Fibroblast of the aortic adventitia (primary cell): ENCODE measurements at places on chromosomes 13 and 19. TPM values are rescaled to one million over a fixed set of nuclear protein-coding genes. Genes with fewer than 3 reads are reported as not detected.
A peak's percentile ranks its signal among the peaks of the same experiment; 100 is the strongest.

The CALR gene
- 1,776 and 3,314 TPM in 2 replicates for total RNA-seq

The ZFR2 gene
- total RNA-seq = not detected in 2 replicates

The LILRB5 gene
- not detected in 2 replicates for total RNA-seq

The TMPRSS9 gene
- not detected in 2 replicates for total RNA-seq

The PRR22 gene
- 0.09 and 1.1 TPM in 2 replicates for total RNA-seq

The SNRNP70 gene
- 111 and 129 TPM in 2 replicates for total RNA-seq

The FCGBP gene
- total RNA-seq = under 0.01 and 0.33 TPM in 2 replicates

The PSG6 gene
- not detected in 2 replicates for total RNA-seq

The TM9SF2 gene
- total RNA-seq = 116 and 172 TPM in 2 replicates

GRCh38 chr13:70249332-70250064 lies 141.2 kb upstream of the KLHL1 start:
- no peak for DNase-seq

GRCh38 chr19:53019684-53020083 lies 6.0 kb downstream of the ERVV-1 start:
- DNase-seq = no peak

DNA sequence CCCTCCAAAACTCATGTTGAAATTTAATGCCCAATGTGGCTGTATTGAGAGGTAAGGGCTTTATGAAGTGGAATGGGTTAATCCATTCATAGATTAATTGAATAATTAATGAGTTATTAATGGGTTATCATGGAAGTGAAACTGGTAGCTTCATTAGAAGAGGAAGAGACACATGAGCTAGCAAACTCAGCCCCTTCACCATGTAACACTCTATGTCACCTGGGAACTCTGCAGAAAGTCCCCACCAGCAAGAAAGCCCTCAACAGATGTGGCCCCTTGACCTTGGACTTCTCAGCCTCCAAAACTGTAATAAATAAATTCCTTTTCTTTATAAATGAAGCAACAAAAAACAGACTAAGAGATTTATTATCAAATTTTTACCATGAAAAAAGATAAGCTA lies 223.5 kb downstream of the KLF12 start:
- DNase-seq = no peak

DNA sequence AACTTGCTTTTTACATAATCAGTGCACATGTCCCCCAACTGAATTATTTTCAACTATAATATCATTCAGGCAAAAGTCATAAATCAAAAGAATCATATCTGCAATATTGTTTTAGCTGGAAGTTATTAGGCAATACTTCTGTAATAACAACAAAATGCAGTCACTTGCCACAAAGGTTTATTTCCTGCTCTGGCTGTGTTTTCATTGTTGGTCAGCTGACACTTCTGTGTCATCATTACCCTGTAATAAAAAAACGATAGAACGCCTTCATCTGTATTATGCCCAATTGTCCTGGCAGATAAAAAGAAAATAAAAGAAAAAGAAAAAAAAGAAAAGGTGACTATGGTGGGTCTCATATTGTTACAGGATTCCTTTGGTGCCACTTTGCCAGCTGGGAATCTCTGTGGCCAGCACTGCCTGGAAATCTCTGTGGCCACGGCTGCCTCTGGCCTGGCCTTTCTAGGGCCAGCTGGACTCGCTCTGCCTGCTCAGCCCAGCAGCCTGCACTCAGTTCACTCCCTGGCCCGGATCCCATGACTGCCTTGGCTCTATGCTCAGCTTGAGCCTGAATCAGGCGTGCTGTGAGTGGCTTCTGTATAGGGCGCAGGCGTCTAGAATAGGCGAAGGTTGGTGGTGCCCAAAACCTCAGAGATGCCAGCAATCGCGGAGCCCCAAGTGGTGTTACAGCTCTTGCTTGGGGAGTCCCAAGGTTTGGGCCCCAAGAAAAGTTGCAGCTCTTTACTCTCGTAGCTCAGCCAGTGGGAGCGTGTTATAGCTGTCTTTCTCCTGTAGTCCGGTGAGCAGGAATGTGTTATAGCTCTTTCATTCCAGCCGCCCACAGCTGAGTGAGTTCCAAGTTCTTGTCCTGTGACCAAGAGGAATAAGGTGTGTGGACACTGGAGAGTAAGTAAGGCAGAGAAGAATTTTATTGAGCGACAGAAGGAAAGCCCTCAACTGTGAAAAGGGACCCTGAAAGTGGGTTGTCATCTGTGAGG lies 1227.1 kb downstream of the SLITRK1 start:
- peak; percentile 86 for DNase-seq

GRCh38 chr19:56377105-56377924 lies 16.0 kb downstream of the ZNF582 start:
- no peak for DNase-seq

DNA sequence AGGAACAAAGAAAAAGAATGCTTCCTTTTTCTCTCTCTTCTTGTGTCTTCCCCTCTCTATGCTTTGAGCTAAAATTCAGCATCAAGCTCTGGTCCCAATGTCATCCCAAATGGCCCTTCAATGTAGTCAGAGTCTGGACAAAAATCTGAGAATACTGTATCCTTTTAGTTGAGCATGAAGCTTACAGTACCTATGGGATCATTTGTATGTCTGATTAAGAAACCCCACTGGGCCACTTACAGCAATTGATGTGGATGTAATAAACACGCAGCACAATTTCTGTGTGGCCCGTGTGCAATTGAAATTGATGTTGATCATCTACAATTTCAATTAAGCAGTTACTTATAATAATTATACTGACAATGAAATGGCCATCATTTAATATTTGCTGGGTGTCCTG lies 188.9 kb upstream of the RNF113B start:
- no peak for DNase-seq

DNA sequence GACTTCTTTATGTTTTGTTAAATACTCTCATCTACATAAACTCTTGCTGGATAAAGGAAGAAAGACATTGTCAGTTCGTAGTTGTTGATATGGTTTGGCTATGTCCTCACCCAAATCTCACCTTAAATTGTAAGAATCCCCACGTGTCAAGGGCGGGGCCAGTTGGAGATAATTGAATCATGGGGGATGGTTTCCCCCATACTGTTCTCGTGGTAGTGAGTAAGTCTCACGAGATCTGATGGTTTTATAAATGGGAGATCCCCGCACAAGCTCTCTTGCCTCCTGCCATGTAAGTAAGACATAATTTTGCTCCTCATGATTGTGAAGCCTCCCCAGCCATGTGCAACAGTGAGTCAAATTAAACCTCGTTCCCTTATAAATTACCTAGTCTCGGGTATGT lies 3.6 kb downstream of the ADGRE1 start:
- DNase-seq = no peak

DNA sequence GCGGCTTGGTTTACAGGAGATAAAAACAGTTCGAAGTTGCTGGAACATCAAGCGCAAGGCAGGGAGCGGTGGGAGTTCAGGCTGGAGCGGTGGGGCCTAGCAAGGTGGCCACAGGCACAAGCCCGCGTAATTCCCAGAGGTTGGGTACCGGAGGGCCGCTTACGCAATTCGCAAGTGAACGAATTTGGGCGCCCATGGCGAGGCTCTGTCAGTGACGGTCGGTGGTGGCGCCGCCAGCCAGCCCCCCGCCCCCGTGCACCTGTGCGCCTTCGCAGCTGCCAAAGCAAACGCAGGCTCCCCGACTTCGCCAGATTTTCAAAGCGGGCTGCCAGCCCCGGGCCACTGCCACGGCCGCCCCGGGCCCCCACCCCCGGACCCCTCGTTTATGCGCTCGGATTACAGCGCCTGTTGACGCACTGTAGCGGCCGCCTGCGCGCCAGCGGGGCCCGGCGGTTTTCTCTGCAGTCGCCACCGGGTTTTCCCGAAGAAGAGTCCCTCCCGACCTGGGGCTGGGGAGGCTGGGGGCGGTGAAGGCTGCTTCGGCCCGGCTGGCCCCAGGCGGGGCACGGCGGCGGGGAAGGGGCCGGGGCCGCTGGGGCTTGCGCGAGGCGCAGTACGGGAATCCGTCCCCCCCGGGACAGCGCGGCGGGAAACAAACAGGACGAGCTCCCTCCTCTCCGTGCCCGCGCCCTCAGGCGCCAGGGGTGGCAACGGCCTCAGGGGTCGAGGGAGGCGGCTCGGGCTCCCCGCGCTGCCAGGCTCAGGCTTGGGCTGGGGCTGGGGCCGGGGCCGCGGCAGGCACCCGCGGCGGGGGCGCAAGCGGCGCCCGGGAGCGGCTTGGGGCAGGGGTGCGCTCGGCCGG lies 709 bp downstream of the N4BP2L1 start:
- DNase-seq = peak; percentile 13

GRCh38 chr13:109212650-109213049 lies 573.7 kb downstream of the IRS2 start:
- DNase-seq = no peak

GRCh38 chr19:27746691-27747380 lies 1466.1 kb downstream of the UQCRFS1 start:
- peak; percentile 3 for DNase-seq

DNA sequence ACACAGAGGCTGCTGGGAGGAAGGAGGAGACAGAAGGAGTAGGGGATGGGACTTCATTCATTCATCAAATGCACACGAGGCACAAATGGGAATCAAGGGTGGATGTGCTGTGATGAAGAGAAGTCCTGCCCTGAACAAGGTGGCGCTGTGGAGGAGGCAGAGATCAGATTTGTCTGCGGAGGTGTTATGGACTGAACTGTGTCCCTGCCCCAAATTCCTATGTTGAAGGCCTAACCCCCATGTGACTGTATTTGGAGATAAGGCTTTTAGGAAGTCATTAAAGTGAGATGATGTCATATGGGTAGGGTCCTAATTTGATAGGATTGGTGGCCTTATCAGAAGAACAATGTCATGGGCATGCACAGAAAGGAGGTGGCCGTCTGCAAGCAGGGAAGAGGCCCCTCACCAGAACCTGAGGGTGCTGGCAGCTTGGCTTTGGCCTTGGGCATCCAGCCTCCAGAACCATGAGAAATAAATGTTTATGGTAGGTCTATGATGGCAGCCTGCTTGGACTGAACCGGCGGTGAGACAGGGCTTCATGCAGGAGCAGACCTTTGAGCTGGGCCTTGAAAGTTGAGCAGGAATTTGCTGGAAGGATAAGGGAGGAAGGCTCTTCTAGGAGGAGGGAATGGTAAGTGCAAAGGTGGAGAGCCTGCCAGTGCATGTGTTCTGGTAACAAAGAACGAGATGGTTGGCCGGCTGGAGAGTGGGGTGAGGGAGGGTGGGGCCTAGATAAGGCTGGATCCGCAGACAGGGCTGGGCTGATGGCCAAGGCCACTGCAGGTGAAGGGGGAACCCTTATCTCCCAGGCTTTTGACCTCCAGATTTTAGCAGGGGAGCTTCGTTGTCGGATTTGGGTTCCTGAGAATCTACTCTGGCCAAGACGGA lies 2.7 kb upstream of the CEBPA start:
- no peak for DNase-seq

DNA sequence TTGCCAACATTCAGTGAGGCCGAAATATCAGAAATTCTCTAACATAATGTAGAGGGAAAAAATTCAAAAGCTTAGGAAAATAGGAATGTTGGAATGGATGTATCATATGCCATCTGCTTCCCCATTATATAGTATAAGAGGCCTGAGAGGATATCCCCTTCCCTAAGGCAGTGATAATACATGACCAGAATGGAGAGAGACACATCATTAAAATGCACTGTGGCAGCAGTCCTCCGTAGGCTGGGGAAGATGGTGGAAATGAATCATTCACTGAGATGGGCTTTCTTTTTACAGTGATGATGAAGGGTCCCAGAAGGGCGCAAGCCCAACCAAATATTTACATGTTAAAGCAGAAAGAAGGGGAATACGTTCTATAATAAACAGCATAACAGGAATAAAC lies 799.1 kb upstream of the SPRY2 start:
- no peak for DNase-seq

GRCh38 chr13:98399756-98400155 lies 177.2 kb downstream of the STK24 start:
- no peak for DNase-seq

DNA sequence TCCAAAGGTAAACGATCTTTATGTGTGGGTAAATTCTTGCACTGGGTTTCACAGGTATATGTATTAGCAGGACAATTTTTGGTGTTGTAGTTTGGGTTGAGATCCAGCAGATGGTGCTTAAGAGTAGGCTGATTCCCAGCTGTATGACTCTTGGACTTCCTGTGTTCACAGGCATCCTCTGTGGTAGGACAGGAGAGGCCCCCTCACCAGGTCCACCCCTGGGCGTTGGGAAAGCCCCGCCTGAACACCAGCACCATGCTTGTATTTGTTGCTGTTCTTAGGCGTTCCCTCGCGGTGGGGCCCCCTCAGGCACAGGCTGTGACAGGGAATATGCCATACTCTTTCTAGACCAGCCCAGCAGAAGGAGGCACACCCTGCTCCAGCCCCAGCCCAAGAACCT lies 49.5 kb upstream of the PCDH17 start:
- no peak for DNase-seq

GRCh38 chr13:45327253-45327955 lies 13.6 kb downstream of the TPT1 start:
- DNase-seq = no peak

GRCh38 chr19:35206855-35207254 lies 21.7 kb downstream of the FAM187B start:
- no peak for DNase-seq

- peak; percentile 44 for DNase-seq
Measured at GRCh38 chr19:10286803-10287737, at the start of gene ICAM4. Gene ICAM4 (plus strand): TSS chr19:10286955. CDS start chr19:10287013, 58 bp downstream.

- DNase-seq = no peak
Measured at GRCh38 chr19:18526316-18526715, 4.4 kb upstream of the ELL start.

DNA sequence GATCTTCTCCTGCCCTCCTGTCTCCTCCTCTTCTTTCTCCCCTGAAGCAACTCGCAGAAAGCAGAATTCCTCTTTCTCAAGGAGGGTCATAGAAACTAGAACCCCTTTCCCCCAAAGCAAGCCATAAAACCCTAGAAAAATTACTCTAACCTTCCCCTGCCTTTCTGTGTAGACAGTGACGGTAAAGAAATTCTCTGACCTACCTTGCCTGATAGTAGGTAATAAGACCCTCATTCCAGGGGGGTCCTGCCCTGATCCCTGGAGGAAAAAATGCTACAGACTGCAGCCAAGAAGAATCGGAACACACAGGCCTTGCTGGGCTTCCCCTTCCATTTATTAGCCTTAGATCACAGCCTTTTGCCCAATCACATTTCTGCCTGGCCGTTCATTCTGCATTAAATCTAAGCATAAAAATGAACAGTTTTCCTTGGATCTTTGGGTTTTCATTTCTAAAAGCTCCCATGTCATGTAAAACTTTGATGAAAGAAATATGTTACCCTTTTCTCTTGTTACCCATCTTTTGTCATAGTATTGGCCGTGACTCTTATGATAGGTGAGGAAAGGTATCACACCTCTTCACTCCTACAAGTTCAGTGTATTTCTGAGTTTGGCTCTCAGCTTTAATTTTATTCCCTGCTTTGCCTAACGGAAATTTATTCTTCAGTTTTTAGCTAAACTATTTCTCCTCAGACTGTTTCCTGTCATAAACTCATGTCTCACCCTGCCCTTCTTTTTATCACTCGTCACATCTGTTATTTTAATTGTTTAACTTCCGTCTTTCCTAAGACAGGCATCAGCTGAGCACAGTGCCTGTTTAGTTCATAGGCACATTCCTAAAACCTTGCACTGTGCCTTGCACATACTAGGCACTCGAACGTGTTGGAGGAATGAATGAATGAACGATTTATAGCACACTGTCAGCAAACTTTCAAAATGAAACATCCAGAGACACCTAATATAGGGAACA lies 20.4 kb upstream of the CPB2 start:
- no peak for DNase-seq
